ENCODE measurements at places on chromosomes 5 and 9. TPM values are rescaled to one million over a fixed set of nuclear protein-coding genes. Genes with fewer than 3 reads are reported as not detected.

The NR6A1 gene
- 2.9 TPM for polyA plus RNA-seq

- H3K27ac ChIP-seq = no peak overlapping the region
- H3K27me3 ChIP-seq = peaks cover 22% of the 10 kb centered on the region
- H3K36me3 ChIP-seq = no peaks in the 10 kb centered on the region
- no peak overlapping the region for H3K4me3 ChIP-seq
- no peak for DNase-seq
These were observed 84.4 kb upstream of the HSPA9 start for GRCh38 chr5:138659561-138659960.

GRCh38 chr9:97773091-97773490, 76.0 kb upstream of the XPA start:
- H3K4me1 ChIP-seq = no peaks in the 10 kb centered on the region
- H3K36me3 ChIP-seq = no peaks in the 10 kb centered on the region
- H3K27ac ChIP-seq = no peak overlapping the region
- no peak overlapping the region for H3K4me3 ChIP-seq
- peaks cover 3% of the 10 kb centered on the region for H3K27me3 ChIP-seq

The SLC45A2 gene
- polyA plus RNA-seq = not detected

DNA sequence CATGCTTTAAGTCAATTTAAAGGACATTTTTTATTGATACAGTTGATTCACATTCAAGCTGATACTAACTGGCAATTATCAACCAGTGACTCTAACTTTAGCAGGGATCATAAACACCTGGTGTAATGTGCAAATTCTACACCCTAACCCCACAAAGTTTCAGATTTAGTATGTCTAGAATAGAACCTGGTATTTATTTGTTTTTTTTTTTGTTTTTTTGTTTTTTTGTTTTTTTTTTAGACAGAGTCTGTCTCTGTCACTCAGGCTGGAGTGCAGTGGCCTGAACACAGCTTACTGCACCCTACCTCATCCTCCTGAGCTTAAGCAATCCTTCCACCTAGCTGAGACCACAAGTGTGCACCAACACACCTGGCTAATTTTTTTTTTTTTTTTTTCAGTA, 311.2 kb upstream of the SEMA6A start:
- H3K4me1 ChIP-seq = no peaks in the 10 kb centered on the region
- no peak for DNase-seq
- H3K27ac ChIP-seq = no peak overlapping the region
- no peak overlapping the region for H3K4me3 ChIP-seq
- no peaks in the 10 kb centered on the region for H3K36me3 ChIP-seq

GRCh38 chr5:120152931-120153330, 311.2 kb upstream of the PRR16 start:
- no peak for DNase-seq
- H3K27ac ChIP-seq = no peak overlapping the region

DNA sequence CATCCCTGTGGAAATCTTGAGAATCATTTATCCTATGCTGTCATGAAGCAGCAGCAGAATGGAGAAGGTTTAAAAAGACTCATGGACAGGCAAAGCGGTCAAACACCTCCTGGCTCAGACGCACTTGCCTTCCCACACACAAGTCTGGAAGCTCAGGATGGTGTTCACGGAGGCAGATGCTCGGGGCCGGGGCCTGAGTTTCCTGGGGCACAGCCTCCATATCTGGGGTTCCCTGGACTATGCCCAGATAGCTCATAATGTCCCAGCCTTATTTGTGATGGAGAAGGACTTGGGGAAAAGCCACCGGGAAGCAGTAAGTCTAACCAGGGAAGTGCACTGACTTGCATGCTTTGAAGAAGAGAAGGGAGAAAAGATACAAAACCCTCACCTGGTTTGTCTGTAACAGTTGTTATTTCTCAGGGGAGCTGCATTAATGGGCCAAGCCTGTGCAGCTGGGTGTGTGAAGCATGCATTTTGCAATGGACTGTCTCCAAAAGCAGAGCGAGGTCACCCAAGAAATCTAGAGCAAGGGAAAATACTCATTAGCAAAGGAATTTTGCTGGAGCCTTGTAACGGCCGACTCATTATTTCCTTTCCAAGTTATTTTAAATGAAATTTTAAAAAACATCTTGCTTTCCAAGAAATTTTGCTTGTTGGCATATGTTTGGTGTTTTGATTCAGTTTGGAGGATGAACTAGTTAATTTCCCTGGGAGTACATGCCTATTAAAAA, 3.4 kb downstream of the S1PR3 start:
- no peaks in the 10 kb centered on the region for H3K27me3 ChIP-seq
- peaks cover 72% of the 10 kb centered on the region for H3K4me1 ChIP-seq
- H3K36me3 ChIP-seq = peaks cover 41% of the 10 kb centered on the region
- H3K27ac ChIP-seq = no peak overlapping the region
- no peak overlapping the region for H3K4me3 ChIP-seq
- DNase-seq = no peak

DNA sequence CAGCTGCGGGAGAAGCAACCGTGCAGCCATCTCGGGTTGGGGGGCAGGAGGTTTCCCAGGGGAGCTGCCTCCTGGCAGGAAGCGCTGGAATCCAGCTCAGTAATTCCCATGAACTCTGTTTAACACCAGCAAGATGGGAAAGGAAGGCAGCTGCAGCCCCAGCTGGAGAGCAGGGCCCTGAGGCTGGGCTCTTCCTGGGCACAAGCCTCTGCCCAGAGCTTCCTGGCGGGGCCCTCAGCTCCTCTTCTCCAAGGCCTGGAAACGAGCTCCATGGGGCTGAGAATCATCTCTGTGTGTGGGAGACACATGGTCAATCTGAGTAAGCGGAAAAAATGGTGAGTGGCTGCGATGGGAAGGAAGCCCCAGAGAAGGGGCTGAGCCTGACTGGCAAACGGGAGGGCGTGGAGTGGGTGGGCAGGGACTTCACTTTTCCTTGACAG, 6.3 kb downstream of the MRPL36 start:
- H3K4me3 ChIP-seq = no peak overlapping the region
- no peak overlapping the region for H3K27ac ChIP-seq
- peaks cover 12% of the 10 kb centered on the region for H3K36me3 ChIP-seq
- no peak for DNase-seq

DNA sequence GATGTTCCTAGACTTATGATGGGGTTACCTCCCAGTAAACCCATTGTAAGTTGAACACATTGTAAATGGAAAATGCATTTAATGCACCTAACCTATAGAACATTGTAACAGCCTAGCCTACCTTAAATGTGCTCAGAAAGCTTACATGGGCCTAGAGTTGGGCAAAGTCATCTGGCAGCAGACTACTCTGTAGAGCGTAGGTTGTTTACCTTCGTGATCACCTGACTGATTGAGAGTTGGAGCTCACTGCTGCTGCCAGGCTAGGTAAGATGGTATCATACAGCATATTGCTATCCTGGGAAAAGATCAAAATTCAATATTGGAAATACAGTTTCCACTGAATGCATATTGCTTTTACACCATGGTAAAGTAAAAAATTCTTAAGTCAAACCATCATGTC, 95.4 kb downstream of the HTR4 start:
- H3K4me3 ChIP-seq = no peak overlapping the region
- no peaks in the 10 kb centered on the region for H3K27me3 ChIP-seq
- no peaks in the 10 kb centered on the region for H3K4me1 ChIP-seq
- no peaks in the 10 kb centered on the region for H3K36me3 ChIP-seq

The MGAT4B gene
- 138 TPM for polyA plus RNA-seq

DNA sequence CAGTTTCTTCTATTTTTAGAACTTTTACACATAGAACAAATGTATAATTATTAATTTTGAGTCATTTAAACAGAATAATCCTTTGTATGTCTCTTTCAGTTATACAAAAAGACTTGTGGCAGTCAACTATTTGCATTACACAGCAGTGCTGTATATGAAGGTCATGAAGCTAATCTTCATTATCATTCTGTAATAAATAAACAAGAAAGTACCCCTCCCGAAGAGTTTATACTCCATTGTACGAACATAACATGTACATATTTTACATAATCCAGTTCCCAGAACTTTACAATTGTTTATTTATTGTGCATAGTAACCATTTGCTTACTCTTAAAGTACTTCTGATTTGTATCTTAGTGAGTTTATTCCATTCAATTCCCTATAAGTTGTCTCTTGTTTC, 267.9 kb downstream of the FBXL17 start:
- no peaks in the 10 kb centered on the region for H3K36me3 ChIP-seq
- DNase-seq = no peak
- H3K4me3 ChIP-seq = no peak overlapping the region
- no peak overlapping the region for H3K27ac ChIP-seq

- H3K27me3 ChIP-seq = no peaks in the 10 kb centered on the region
- DNase-seq = peak; percentile 21
- no peak overlapping the region for H3K4me3 ChIP-seq
- H3K27ac ChIP-seq = peak overlapping the region; percentile 71
- peaks cover 19% of the 10 kb centered on the region for H3K4me1 ChIP-seq
These were observed 47.5 kb downstream of the TENT4A start for GRCh38 chr5:6760686-6761085.

DNA sequence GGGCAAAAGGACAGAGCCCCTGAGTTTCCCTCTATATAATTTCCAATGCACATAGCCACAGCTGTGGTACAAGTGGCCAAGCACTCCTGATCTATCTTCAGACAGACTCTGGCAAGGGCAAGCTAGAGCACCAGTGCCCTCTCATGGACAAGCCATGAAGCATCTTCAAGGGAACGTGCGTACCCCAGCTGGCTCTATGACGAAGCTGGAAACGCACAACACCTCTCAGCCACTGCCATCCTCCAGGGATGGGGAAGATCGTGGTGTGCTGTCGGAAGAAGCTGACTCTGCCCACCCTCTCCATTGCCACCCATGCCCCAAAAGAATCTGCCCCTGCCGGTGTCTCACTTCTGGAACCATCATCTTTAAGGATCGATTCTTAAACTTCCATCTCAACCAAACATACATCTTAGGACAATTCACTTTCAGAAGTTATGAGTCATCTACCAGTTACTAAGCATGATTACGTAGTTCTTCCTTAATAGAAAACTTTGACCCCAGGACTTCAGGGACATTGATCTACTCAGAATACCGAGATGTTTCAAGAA, 482.9 kb downstream of the AGTPBP1 start:
- no peak overlapping the region for H3K4me3 ChIP-seq
- no peak for DNase-seq
- H3K4me1 ChIP-seq = no peaks in the 10 kb centered on the region
- no peak overlapping the region for H3K27ac ChIP-seq
- no peaks in the 10 kb centered on the region for H3K36me3 ChIP-seq
- H3K27me3 ChIP-seq = no peaks in the 10 kb centered on the region

The ZBTB26 gene
- polyA plus RNA-seq = 0.48 TPM

DNA sequence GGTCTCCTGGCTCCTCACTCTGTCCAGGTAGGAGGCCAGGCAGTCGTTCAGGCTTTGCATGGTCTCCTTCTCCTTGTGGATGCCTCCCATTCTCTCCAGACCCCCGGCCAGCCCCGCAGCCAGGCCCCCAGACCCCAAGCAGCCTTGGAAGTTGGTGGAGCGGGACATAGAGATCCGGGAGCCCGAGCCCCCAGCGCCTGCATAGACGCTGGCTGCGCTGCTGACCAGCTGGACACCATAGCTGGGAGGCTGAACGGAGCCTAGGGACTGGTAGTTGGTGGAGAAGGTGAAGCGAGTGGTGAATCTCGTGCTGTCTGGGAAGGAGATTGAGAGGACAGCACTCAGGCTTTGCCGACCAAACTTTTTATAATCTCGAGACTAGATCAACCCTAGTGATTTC, 35.9 kb downstream of the FOXI1 start:
- DNase-seq = no peak
- H3K4me3 ChIP-seq = no peak overlapping the region
- no peak overlapping the region for H3K27ac ChIP-seq
- peaks cover 9% of the 10 kb centered on the region for H3K4me1 ChIP-seq
- H3K36me3 ChIP-seq = no peaks in the 10 kb centered on the region

The PCDHGB4 gene
- not detected for polyA plus RNA-seq

- peaks cover 6% of the 10 kb centered on the region for H3K27me3 ChIP-seq
- no peaks in the 10 kb centered on the region for H3K36me3 ChIP-seq
- H3K4me1 ChIP-seq = no peaks in the 10 kb centered on the region
- H3K27ac ChIP-seq = no peak overlapping the region
- DNase-seq = no peak
These were observed 11.8 kb upstream of the NDUFB6 start for GRCh38 chr9:32584784-32585183.

- no peak overlapping the region for H3K4me3 ChIP-seq
- H3K36me3 ChIP-seq = no peaks in the 10 kb centered on the region
- no peak for DNase-seq
These were observed 65.0 kb downstream of the HSD17B3 start for GRCh38 chr9:96236854-96237550.

DNA sequence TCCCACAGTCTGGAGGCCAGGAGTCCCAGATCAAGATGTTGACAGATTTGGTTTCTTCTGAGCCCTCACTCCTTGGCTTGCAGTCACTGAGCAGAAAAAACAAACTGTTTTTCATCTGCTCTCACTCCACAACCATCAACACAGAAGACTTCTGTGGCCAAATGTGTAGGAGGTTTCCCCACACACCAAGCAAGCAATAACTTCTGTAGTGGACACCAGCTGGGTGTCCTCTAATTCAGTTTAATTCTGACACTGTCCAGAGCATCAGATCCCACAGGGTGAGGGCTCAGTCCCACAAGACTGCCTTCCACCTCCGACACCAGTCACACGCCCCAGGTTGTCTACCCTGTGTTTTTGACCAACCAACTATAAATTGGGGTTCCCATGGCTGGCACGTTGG, 209.9 kb downstream of the AOPEP start:
- no peaks in the 10 kb centered on the region for H3K36me3 ChIP-seq
- no peak for DNase-seq
- no peak overlapping the region for H3K4me3 ChIP-seq
- H3K27me3 ChIP-seq = no peaks in the 10 kb centered on the region
- no peaks in the 10 kb centered on the region for H3K4me1 ChIP-seq

- no peaks in the 10 kb centered on the region for H3K27me3 ChIP-seq
- no peak overlapping the region for H3K27ac ChIP-seq
These were observed 42.2 kb downstream of the SLC12A7 start for GRCh38 chr5:1069720-1070088.

The COL23A1 gene
- polyA plus RNA-seq = not detected

- H3K36me3 ChIP-seq = peaks cover 61% of the 10 kb centered on the region
- H3K27ac ChIP-seq = no peak overlapping the region
- H3K4me3 ChIP-seq = no peak overlapping the region
These were observed 11.9 kb downstream of the LPCAT1 start for GRCh38 chr5:1511651-1512540.

GRCh38 chr5:128290152-128290858, 206.7 kb downstream of the SLC12A2 start:
- no peaks in the 10 kb centered on the region for H3K27me3 ChIP-seq
- no peak overlapping the region for H3K27ac ChIP-seq
- no peaks in the 10 kb centered on the region for H3K4me1 ChIP-seq
- H3K4me3 ChIP-seq = no peak overlapping the region

- H3K27me3 ChIP-seq = no peaks in the 10 kb centered on the region
- H3K36me3 ChIP-seq = no peaks in the 10 kb centered on the region
- H3K4me3 ChIP-seq = no peak overlapping the region
- no peak for DNase-seq
- no peak overlapping the region for H3K27ac ChIP-seq
These were observed 499.1 kb upstream of the NUDT12 start for GRCh38 chr5:104061707-104062106.

DNA sequence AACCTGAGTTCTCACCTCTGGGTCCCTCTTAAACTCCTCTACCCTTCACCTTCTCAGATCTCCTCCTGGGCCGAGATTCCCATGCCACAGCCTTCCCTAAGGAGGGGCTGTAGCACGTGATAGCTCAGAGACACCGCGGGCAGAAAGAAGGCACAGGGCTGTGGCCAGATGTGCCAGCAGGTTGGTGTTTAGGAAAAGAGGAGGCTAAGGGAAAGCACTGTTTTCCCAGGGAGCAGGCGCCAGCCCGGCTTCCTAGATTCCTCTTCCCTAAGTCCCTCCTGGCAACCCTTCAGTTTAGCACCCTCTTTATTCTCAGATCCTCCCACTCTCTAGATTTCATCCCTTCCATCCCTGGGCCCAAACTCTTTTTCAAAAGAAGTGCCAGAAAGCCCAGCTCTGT, 59.4 kb upstream of the CCNG1 start:
- H3K27me3 ChIP-seq = no peaks in the 10 kb centered on the region
- no peaks in the 10 kb centered on the region for H3K36me3 ChIP-seq
- H3K4me1 ChIP-seq = peaks cover 13% of the 10 kb centered on the region
- no peak for DNase-seq
- H3K27ac ChIP-seq = no peak overlapping the region
- no peak overlapping the region for H3K4me3 ChIP-seq

Data from CD14-positive monocyte (primary cell).